ENCODE measurements at places on chromosomes 2 and 18.

- DNase-seq = peak; percentile 89
Measured at GRCh38 chr2:26692279-26692896, at the start of gene KCNK3. KCNK3 (plus strand) TSS chr2:26692722; CDS start chr2:26692876, 154 bp downstream.

- DNase-seq = no peak
Measured at GRCh38 chr2:55138014-55138881, 88.0 kb upstream of the RTN4 start.

GRCh38 chr2:173891315-173892037 lies 73.7 kb downstream of the SP3 start:
- DNase-seq = no peak

DNA sequence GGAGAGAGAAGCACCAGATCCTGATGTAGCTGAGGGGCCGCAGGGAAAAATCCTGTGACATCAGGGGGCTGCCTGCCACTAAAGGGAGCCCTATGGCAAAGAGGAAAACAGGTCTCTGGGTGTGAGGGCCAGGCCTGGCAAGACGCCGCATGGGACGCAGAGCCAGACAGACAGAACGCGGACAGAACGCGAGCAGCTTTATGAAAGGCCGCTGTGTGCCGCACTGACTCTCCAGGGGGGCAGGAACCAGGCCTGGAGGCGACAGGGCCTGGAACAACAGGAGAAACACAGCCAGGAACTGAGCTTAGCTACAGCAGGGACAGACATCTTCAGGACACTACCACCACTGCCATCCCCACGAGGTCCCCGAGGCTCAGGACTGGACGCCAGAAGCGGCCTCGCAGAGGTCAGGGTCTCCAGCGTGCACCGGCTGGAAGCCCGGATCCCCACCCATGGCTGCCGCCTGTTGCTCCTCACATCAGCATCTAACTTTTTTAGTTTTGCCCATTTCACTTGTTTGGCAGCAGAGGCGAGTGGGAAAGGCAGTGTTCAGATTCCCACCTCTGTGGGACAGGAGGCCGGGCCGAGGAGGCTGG lies 131.6 kb downstream of the VAPA start:
- no peak for DNase-seq

DNA sequence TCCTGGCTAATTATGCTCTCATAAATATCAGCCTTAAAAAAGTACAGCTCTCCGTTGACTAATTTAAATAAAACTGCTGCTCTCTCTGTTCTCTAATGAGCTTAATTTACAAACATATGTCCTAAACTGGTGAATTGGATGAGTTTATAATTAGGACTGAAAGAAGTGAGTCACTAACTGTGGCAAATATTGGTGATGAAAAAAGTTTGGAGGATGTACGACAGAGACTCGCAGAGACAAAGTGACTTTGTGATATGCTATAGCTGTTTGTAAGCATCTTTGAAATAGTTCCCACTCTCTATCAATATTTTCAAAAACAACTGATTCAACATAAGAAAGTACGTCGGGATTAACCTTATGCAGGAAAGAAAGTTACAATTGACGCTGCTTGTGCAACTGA lies 138.9 kb upstream of the TMEFF2 start:
- DNase-seq = no peak

DNA sequence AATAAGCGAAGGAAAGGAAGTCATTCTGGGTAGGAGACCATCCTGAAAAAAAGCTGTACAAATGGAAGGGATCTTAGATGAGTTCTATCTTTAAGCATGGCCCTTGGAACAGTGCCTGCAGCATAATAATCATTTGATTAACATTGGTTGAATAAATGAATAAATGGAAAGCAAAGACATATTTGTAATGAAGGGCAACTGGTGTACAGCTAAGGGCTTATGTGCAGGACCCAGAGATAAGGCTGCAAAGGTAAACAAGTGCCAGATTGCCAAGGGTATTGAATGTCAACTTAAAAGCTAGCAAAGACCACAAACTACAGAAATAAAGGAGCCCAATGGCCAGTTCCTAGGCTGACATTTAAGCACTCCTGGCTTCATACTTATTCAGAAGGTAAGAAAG lies 19.4 kb downstream of the IMMT start:
- no peak for DNase-seq

DNA sequence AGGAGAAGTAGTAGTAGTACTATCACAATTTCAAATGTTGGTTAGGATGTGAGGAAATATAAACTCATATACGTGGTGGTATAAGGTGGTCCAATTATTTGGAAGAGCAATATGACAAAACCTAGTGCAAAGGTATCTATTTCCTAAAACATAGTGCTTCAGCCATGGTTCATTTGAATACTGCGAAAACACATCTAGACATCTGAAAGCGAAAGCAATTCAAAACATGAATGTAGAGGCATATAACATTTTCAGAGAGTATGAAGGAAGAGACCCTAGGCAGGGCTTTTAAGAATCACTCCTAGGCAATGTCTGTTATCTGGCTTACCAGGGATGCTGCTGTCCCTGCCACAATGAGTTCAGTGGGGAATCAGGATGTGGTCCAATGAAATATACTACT lies 1085.8 kb downstream of the TDRD15 start:
- DNase-seq = no peak

DNA sequence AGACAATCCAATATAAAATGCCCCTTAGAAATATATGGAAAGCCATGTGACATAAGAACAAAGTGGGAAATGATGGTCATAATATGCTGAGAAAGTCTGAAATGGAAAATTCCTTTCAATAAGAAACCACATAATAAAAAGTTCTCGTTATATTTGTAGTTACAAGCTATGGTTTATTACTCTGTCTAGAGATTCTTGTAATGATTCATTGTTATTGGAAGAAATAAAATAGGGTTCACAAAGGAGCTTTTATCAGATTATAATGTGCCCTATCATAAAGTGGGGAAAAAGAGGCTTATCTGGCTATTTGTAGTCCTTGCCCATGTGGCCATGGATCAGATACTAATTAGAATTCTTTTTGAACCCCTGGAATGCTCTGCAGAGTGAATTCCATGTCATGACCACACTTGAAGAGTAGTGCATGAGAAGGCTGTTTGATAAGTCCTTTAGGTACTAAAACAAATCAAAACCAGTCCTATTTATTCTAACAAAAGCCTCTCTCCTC lies 420.7 kb upstream of the NRP2 start:
- no peak for DNase-seq

DNA sequence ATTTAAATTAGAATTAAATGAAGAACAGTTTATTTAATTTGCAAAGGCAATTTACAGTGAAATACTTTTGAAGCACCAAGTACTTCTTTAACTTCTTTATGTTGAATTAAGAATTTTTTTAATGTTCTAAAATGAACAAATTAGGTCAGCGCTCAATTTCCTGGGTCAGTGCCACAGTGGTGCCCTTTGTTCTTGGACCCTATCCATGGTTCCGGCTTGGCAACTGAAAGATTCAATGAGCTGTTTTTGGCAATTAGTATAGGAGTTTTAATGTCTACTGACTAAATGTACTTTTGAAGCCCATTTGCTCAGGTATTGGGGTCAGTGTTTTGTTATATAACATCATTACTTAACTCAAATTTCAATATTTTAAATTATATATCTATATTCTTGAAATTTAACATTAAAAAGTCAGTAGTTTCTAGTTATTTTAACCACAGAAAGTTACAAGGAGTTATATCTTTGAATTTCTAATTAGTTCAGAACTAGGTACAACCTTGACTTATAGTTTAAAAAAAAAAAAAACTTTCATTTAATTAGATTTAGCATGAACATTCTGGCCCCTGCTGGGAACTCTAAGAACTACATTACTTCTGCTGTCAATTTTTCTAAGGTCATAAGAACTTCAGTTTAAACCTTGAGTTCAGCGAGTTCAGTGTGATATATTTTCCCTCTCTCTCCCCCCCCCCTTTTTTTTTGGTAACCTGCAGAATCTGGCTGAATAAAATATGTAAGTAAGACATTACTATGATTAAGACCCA lies 7.6 kb upstream of the MSTN start:
- no peak for DNase-seq

DNA sequence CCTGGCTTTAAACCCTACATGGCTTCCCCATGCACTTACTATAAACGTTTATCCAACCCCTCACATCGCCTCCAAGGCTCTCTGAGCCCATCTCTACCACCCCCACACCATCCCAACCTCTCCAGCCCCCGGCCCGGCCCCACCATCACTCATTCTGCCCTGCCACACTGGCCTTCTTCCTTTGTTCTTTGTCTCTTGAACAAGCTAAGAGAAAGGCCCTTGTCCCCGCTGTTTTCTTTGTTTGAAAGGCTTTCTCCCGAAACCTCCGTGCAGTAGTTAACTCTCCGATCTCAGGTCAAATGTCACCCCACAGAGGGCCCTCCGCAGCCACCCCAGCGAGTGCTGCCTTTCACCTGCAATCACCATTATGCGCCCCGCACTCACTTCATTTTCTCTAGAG lies 100.4 kb downstream of the AFF3 start:
- peak; percentile 54 for DNase-seq

GRCh38 chr2:240438810-240439697 lies 3.6 kb downstream of the GPC1 start:
- DNase-seq = no peak

- no peak for DNase-seq
Measured at GRCh38 chr2:52368141-52368540, 1336.2 kb upstream of the NRXN1 start.

- peak; percentile 77 for DNase-seq
Measured at GRCh38 chr2:6639929-6640620, 225.6 kb downstream of the CMPK2 start.

GRCh38 chr18:35410561-35410960 lies 33.4 kb upstream of the ZNF396 start:
- no peak for DNase-seq

GRCh38 chr2:242036653-242036950 lies 167.1 kb downstream of the RTP5 start:
- no peak for DNase-seq

DNA sequence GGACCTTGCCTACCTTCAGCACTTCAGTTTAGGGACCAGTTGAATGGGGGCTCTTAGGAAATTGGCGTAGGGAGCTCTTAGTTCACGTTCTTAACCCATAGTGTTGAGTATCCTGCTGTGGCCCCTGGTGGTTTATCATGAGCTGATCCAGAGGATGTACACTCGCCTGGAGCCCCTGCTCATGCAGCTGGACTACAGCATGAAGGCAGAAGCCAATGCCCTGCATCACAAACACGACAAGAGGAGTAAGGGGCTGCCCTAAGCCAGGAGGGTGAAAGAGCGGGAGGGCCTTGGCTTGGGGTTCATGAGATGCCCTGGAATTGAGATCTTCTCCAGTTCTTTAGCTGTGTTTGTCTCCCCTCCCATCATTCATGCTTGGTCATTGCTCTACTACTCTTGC lies 2.9 kb downstream of the RETREG2 start:
- DNase-seq = no peak

GRCh38 chr18:10804126-10804525 lies 278.3 kb downstream of the NAPG start:
- no peak for DNase-seq

GRCh38 chr2:25149646-25150045 lies 18.7 kb downstream of the POMC start:
- no peak for DNase-seq

DNA sequence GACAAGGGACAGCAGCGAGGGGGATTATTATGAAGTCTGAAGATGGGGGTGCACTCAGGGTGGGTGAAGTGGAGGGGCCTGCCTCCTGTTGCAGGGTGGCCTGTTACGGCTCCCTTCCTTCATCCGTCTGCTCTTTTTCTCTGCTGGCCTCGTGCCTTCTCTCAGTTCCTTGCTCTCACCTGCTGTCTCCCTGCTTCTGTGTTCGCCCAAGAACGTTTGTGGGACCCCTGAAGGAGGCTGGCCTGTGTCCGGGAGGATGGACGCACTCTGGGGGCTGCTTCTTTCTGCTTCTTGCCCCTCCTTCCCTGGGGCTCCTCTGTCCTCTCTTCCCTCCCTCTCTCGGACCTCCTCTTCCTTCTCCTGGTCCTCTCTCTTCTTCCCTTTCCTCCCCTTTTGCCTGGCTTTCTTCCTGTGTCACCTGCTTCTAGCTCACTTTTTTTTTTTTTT lies 13.8 kb downstream of the MROH2A start:
- DNase-seq = peak; percentile 22

DNA sequence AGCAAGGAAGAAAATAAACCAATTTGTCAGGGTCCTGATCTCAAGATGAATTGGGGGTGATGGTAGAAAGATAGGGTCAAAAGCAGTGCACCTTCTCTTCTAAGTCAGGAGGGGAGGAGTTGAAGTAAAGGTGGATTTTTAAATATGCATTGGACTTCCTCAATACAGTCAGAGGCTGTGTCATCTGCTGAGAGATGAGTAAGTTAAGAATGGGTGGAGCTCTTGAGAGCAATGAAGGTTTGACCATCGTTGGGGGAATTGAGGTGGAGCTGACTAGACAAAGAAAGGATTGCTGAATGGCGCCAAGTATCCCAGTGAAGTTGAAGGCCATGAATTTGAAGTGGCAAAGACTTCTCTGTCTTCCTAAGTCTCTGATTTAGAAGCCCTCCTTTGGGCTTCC lies 18.4 kb upstream of the CPO start:
- no peak for DNase-seq

DNA sequence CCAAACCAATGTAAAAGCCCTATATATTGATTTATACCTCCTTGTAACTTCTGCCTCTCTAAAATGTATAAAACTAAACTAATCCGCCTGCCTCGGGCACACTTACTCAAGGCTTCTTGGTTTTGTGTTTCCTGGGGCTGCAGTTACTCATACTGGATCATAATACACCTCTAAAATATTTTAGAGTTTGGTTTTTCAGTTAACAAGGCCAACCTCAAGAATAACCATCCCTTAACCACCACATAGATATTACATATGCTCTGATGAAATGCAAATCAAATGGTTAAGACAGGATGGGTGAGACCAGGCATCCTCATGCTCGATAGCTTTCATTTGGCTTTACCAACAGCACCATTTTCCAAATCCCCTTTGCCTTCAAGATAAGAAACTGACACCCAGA lies 46.4 kb downstream of the UXS1 start:
- no peak for DNase-seq

- no peak for DNase-seq
Measured at GRCh38 chr2:220891405-220891804, 680.7 kb downstream of the EPHA4 start.

DNA sequence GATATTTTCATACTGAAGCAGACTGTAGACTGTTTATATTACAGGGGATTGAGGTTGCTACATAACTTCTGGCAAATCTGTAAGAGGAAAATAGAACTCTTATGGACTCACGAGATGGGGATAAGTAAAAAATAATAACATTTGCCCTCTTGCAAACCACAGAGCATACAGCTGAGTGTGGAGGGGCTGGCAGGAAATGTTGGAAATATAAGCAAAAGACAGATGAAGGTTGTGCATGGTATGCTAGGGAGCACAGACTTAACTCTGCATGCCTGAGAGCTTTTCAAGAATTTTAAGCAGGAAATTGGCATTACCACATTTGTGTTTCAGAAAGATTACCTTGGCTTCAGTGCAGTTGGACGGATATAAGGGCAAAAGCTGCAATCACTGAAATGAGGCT lies 411.1 kb downstream of the RAD51AP2 start:
- no peak for DNase-seq

GRCh38 chr2:228321015-228321414 lies 139.5 kb upstream of the SPHKAP start:
- no peak for DNase-seq

DNA sequence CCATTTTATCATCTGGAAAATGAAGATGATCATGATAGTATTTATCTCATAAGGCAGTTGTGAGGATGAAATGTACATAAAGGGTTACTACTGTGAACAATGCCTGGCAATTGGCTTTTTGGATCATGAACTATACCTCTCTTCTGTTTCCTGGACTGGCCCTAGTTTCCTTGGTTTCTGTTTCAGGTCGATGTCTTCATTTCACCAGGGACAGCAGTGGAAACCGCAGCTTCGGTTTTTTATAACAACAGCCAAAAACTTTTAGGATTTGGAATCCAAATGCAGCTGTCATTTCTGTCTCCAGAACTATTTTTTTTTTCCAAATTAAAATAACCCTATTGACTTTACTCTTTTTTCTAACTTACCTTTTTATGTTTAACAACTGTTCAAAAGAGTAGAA lies 425.1 kb downstream of the RND3 start:
- DNase-seq = no peak

Measured in ecto neural progenitor cell (in vitro differentiated cells).